ENCODE measurements at places on chromosomes 6 and 20. TPM values are rescaled to one million over a fixed set of nuclear protein-coding genes. Genes with fewer than 3 reads are reported as not detected.

Gene IL17A
- polyA plus RNA-seq: not detected

Gene EMILIN3
- not detected for polyA plus RNA-seq

Gene DAAM2
- not detected for polyA plus RNA-seq

Gene CLPSL2
- not detected for polyA plus RNA-seq

Gene DNPH1
- 109 TPM for polyA plus RNA-seq

Gene LZTS3
- polyA plus RNA-seq: 3.7 TPM

Gene FLRT3
- polyA plus RNA-seq: not detected

Gene THEMIS
- 212 TPM for polyA plus RNA-seq

Gene NPEPL1
- 5.5 TPM for polyA plus RNA-seq

Gene SH3BGRL2
- polyA plus RNA-seq: 1.3 TPM

Gene TREML2
- polyA plus RNA-seq: 0.65 TPM

Gene TOX2
- 1.2 TPM for polyA plus RNA-seq

Gene RUNX2
- polyA plus RNA-seq: 42.5 TPM

Gene VIP
- polyA plus RNA-seq: not detected

Gene ERVFRD-1
- polyA plus RNA-seq: not detected

Gene HLA-DQB2
- 2.2 TPM for polyA plus RNA-seq

Gene PPP1R16B
- 9.7 TPM for polyA plus RNA-seq

Gene SGK1
- 3.7 TPM for polyA plus RNA-seq

- peak; percentile 31 for DNase-seq
Observed at GRCh38 chr6:3370361-3371221, 86.3 kb downstream of the SLC22A23 start.

GRCh38 chr6:128491100-128491581 lies 29.3 kb downstream of the PTPRK start:
- no peak for DNase-seq

DNA sequence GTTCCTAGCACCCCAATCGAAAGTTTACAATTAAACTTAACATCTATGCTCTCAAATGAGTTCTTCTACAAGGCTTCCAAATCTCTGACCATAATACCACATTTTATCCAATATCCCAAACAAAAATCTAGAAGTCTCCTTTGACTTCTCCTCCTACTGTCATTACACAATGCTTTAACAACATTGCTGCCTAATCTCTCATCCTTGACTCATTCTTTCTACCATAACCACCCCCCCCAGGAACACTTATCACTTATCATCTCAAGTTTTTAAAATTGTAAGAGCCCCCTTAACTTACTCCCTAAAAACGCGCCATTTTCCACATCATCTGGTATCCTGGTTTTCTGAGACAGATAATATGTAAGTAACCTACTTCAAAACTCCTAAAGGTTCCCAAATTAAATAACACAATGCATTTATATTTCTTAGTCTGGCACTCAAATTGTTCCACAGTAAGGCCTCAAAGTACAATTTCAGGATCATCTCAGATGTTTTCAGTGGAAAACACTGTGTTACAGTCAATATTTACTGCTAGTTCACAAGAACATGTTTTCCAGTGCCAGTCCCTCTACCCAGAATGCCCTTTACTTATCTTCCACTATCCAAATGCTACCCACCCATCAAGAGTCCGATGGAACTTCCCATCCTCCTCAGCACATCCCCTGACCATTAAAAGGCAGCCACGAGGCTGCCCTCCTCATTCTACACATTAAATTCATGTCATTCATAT lies 308.2 kb upstream of the THEMIS start:
- DNase-seq: no peak

GRCh38 chr6:165178056-165178455 lies 131.3 kb downstream of the C6orf118 start:
- no peak for DNase-seq

GRCh38 chr20:6698056-6698455 lies 69.4 kb upstream of the BMP2 start:
- DNase-seq: no peak

DNA sequence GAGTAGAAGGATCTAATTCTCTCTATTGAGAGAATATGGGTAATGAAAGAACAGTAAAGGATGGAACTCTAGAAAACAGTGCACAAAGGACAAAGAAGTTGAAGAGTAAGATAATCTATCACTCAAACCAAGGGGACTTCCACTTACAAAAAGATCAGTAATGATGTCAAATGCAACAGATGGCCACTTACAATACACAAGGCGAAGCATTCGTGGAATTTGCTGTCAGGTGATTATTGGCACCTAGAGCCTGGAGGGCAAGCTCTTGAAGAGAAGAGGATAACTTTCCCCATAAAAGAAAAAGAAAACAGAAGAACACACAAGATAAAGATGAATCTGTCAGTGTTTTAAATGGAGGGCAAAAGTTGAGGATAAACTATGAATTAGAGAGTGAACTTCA lies 256.0 kb upstream of the TCF21 start:
- DNase-seq: no peak

GRCh38 chr6:20417819-20418218 lies 16.1 kb downstream of the E2F3 start:
- no peak for DNase-seq

- no peak for DNase-seq
Observed at GRCh38 chr6:118370722-118371121, 177.4 kb upstream of the PLN start.

- DNase-seq: no peak
Observed at GRCh38 chr6:111871207-111871606, 2.0 kb downstream of the FYN start.

DNA sequence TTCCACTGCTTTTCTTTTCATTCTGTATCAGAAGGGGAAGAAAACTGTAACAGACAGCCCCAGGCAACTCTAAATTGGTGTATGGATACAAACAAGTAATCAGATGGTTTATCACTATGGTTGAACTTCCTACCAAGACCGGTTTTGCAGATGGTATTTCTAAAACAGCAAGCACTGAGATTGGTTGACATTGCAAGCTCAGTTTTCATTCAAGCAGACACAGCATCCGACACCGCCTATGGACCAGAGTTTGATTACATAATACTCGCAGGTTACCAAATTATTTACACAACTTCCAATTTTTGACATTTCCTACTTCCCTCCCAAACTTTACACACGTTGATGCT lies 209.9 kb downstream of the ALDH8A1 start:
- no peak for DNase-seq

DNA sequence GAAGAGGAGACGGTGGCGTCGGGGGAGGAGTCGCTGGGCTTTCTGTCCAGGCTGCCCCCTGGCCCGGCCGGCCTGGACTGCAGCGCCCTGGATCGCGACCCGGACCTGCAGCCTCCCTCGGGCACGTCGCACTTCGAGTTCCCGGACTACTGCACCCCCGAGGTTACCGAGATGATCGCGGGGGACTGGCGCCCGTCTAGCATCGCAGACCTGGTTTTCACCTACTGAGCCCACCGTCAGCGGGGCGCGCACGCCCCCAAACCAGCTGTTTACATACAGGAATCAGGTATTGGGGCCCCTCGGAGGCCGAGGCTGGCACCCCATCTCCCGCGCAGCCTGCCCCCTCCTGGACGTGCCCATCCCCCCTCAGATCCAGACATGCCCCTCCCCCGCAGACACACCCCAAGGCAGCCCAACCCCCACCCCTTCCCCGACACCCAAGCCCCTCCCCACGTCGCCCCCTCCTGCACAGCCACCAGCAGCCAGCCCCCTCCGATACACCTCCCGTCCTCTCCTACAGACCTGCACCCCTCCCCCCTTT lies 1.4 kb downstream of the SOX12 start:
- no peak for DNase-seq

GRCh38 chr20:1929460-1929859 lies 34.3 kb downstream of the SIRPA start:
- no peak for DNase-seq

DNA sequence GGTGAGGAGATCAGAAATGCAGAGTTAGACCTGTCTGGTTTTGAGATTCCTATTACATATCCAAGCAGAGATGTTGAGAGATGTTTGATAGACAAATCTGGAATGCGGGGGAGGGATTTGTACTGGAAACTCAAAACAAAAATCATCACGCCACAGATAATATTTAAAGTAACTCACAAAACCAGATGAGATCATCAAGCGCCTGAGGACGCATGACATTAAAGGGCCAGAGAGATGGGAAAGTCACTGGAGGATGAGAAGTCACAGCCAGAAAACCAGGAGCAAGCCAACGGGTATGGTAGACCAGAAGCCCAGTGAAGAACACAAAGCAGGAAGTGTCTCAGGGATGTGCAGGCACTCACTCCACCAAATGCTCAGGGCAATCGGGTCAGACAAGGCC lies 87.7 kb downstream of the DLL1 start:
- no peak for DNase-seq

DNA sequence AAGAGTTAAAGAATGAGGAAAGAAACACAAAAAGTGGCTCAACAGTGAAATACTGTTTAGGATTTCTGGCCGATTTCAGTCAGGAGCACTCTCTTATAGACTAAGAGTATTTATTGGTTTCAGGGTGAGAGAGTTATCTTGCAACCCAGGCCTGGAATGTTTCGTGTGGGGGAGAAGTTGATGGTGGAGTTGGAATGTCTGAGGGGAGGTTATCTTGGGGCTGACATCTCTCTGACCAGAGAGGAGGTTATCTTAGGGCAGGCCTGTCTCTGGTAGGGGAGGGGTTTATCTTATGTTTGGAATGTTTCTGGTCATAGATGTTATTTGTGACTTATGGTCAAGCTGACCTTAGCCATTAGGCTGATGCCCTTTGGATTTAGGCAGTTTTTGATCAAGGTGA lies 80.3 kb downstream of the HTR1B start:
- DNase-seq: no peak

- no peak for DNase-seq
Observed at GRCh38 chr6:163389354-163389753, 25.2 kb upstream of the QKI start.

DNA sequence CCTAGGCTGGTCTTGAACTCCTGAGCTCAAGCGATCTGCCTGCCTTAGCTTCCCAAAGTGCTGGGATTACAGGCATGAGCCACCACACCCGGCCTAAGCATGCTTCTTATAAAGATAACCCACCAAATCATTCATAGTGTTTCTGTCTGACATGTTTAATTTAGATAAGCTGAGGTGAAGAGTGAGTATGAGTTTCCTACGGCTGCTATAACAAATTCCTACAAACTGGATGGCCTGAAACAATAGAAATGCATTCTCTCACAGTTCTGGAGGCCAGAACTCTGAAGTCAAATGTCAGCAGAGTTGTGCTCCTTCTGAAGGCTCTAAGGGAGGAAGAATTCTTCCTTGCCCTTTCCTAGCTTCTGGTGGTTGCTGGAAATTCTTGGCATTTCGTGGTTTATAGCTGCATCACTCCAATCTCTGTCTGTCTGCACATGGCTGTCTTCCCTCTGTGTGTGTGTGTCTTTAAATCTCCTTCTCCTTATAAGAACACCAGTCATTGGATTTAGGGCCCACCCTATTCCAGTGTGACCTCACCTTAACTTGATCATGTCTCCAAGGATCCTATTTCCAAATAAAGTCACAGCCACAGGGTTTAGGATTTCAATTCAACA lies 29.9 kb downstream of the MAPK13 start:
- no peak for DNase-seq

- DNase-seq: no peak
Observed at GRCh38 chr20:47500554-47500953, 1.1 kb upstream of the NCOA3 start.

- no peak for DNase-seq
Observed at GRCh38 chr20:37314099-37314498, 24.6 kb downstream of the MANBAL start.

DNA sequence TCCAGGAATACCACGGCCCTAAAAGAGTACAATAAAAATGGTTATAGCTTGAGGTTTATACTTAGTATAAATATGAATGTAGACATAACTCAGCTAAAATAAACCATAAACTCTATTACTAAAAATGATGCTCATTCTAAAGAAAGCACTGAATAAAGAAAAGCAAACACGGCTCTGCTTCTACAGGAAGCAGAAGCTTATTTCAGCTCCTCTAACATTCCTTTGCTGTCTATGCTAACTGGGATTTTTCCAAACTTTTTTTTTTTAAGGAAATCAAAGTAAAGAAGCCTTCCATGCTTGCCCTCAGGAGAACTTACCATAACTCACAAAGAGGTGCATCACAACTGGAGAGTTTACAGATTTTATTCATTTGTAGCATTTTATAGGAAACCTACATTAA lies 30.8 kb downstream of the COL9A1 start:
- no peak for DNase-seq

DNA sequence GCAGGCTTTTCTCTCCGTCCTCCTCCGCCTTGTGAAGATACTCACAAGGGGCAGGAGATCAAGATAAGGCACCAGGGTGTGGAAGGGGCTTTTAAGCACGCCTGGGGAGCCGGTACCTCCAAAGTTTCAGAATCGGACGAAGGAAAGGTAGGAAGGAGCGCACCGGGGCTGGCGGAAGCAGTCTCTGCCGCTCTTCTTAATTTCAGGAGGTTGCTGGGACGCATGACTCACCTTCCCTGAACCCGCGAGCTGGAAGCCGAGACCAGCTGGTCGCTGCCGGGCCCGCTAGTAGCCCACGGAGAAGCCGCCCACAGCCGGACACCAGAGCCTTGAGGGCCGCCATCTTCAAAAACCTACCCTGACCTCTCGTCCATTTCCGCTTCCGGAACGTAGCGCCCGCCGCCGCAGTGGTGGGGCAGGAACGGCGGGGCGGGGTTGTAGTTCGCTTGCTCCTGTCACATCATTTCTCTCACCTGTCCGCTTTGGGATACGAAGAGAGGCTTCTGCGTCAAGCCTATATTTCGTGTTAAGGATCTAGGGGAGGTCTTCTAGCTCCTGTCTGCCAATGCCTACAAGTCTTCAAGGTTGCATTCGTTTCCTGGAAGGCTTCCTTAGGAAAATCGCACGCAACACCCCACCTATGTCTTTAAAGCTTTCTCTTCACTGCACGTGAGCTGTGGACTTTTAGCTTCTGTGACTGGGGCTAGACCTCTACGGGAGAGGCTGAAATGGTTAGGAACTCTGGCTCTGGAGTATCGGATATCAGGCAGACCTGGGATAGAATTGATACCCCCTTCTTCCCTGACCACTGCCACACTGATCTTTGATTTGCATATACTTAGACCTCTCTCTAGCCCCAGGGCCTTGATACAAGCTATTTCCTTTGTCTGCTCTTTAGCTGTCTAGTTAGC lies at the start of gene MRPS18A:
Gene MRPS18A (minus strand): TSS at position 355 of the 911 bp plus-strand sequence. CDS start 12 bp downstream, at position 343.
- DNase-seq: peak; percentile 66

Data from naive thymus-derived CD8-positive, alpha-beta T cell (primary cell).